ENCODE measurements at places on chromosomes 6 and 20.

GRCh38 chr20:63007646-63008488 is 1.1 kb upstream of the BHLHE23 start:
- DNase-seq, result no peak

GRCh38 chr6:44603044-44603686 is 215.7 kb downstream of the CDC5L start:
- no peak for DNase-seq

DNA sequence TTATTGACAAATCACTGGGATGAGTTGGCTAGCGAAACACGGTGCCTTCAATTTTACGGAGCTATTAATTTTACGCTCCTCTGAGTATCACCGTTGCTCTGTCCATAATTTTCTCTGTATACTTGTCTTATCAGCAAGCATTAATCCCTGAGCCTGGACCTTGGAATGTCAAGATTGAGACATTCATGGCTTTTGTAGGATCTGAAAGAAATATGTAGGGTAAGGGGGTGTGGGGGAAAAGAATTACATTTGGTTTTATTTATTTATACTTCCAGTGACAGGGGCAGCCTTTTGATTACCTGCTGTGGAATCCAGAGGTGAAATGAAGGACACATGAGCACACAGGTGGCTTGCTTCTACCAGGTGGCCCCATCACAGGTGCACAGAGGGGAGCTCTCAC is 46.6 kb downstream of the DTD1 start:
- no peak for DNase-seq

- DNase-seq, result no peak
Observed at GRCh38 chr6:84103029-84103428, 69.5 kb downstream of the MRAP2 start.

GRCh38 chr6:129481706-129482105 is 228.3 kb downstream of the ARHGAP18 start:
- no peak for DNase-seq

- DNase-seq, result no peak
Observed at GRCh38 chr6:27066381-27066780, 181.1 kb upstream of the PRSS16 start.

GRCh38 chr6:101443315-101443714 is 49.8 kb downstream of the GRIK2 start:
- no peak for DNase-seq

- DNase-seq, result no peak
Observed at GRCh38 chr6:127464161-127464880, 5.1 kb upstream of the KIAA0408 start.
